ENCODE measurements at places on chromosomes 3 and 15.

DNA sequence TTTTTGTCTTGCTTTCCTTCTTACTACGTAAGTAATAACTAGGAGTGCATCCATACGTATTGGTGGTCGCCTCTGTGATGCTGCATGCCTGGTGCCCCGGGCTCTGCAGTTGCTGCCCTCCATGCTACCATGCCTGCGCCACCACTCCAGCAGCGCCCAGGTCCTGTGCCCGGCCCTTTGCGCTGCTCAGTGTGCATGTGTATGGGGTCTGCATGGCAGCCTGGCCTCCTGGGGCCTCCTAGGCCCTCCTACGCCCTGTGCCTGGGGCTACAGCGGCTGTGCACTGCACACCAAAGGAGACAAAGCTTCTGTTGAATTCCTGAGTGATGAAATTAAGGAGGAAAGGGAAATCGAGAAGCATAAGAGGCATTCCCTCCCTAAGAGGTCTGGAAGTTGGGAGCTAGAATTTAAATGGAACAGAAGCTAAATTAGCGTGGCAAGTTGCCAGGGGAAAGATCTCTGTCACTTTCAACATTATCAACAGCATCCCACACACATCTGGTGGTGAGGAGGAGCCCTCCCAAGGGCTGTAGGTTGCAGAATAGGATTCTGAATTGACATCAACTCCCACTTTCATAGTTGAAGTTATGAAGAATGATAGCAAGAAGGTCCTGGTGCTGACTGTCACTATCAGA, 275.0 kb upstream of the CHRM5 start:
- DNase-seq: no peak

- no peak for DNase-seq
Observed at GRCh38 chr3:14801668-14802380, 16.9 kb upstream of the FGD5 start.

DNA sequence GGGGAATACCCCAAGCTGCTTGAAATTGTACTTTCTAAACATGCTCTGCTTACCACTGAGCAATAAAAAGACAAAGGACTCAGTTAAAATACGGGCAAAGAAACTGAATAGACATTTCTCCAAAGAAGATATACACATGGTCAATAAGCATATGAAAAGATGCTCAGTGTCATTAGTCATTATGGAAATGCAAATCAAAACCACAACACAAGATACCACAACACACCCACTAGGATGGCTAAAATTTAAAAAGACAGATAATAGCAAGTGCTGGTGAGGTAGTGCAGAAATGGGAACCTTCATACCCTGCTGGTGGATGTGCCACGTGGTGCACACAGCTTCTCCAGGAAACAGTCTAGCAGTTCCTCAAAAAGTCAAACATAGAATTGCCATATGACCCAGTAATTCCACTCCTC, 21.3 kb downstream of the LRIG1 start:
- no peak for DNase-seq

DNA sequence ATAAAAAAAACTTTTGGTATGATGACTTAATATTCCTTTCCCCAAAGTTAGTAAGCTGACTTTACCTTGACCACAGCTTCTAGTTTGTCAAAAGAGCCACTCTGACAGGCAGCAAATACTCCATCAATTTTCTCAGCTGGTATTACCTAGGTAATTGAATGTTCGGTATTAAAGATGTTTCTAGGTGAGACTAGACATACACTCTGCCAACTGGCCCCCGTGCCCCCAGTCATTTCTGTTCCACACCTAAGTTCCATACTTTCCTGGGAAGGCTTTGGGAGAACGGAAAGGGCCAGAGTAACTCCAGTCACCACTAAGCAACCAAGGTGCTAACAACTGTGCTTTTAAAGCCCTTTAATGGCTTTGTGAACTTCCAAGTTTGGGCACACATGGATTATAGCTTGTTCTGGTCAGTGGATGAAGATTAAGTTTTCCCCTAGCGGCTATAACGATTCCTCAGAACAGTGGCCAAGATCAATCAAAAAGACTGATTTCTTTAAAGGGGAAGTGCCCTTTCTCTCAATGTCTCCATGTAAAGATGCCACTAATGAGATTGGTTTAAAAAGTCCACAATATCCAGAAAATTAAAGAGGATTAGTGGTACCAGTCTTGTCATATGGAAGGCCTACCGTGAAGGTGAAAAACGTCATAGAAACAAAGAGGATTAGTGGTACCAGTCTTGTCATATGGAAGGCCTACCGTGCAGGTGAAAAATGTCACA, 7.0 kb downstream of the EIF4A2 start:
- no peak for DNase-seq

DNA sequence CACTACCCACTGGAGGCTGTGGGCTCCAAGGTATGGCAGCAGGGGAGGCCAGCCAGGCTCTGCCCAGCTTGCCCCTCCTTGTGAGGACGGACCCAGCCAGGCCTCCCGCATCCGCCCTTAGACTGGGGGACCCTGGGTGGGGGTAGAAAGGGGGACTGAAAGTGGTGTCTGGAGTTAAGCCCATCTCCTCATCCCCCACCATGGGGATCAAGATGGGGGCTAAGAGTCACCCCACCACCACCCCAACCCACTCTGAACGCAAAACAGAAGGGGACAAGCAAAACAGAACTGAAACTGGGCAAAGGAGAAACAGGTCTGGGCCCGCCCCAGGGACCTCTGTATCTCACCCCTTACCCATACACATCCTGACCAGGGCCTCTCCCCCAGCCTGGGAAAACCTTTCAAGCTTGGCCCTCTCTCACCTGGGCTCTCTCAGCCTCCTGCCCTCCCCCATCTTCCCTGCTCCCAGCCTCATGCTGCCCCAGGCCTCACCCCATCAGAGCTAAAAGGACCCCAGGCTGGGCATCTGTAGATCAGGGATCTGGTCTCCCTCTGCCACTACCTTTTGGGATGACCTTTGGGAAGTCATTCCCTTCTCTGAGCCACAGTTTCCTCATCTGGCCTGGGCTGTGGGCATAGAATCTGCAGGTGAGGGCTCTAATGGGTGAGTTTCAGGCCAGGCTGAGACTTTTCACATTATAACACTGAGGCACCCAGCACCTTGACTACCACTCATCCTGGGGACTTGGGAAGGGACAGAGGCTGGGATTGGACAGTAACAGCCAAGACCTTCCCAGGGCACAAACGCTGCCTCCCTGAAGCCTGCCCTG, 30.0 kb upstream of the CYP11A1 start:
- DNase-seq: no peak

GRCh38 chr15:59170295-59171066, 36.2 kb upstream of the LDHAL6B start:
- DNase-seq: peak; percentile 37

- DNase-seq: no peak
Observed at GRCh38 chr3:77186728-77187127, 146.8 kb downstream of the ROBO2 start.

- DNase-seq: no peak
Observed at GRCh38 chr3:107934808-107935207, 156.0 kb downstream of the CD47 start.

DNA sequence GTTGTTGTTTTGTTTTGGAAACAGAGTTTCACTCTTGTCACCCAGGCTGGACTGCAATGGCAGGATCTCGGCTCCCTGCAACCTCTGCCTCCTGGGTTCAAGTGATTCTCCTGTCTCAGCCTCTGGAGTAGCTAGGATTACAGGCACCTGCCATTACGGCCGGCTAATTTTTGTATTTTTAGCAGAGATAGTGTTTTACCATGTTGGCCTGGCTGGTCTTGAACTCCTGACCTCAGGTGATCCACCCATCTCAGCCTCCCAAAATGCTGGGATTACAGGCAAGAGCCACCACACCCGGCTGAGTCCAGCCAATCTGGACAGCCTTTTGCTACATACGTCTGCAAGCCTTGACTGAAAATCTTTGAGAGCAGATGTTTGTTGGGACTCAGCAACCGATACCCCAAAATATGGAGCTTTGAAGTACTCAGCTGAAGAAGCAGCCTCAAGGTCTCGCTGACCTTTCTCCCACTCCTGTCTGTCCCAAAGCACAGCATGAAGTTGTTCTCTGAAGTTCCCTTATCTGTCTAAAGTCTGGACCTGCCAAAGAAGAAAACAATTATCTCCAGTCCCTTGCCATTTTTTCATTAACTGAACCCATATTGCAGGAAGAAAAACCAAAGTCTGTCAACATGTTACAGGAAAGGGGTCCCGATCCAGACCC, 9.6 kb upstream of the NUP210 start:
- no peak for DNase-seq

GRCh38 chr3:120284747-120285507, at the start of gene GPR156:
Gene GPR156, minus strand, starts transcription at chr3:120285222. Its CDS starts 41,124 bp downstream, at chr3:120244098.
- DNase-seq: no peak

DNA sequence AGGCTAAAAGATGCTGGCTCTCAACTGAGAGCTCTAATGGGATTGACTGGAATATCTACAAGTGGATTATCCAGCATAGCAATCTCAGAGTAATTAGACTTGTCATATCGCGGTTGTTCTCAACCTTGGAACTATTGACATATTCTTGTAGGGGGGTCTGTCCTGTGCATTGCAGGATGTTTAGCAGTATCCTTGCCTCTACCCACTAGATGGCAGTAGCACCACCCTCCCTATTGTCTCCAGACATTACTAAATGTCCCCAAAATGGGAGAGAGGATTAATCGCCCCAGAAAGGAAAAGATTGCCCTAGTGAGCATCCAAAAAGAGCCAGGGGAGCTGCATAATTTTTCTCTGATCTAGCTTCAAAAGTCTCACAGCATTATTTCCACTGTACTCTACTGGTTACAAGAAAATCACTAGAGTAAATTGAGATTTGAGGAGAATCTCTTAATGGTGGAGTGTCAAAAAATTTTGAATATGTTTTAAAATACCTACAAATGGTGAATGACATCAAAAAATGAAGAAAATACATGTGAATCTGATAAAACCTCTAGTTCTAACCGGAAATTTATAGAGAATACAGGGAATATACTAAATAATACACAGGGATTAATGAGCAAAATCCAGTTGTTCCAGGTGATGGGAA, 388.2 kb upstream of the AGTR1 start:
- DNase-seq: peak; percentile 24

GRCh38 chr3:106088304-106088703, 219.5 kb upstream of the CBLB start:
- DNase-seq: no peak

DNA sequence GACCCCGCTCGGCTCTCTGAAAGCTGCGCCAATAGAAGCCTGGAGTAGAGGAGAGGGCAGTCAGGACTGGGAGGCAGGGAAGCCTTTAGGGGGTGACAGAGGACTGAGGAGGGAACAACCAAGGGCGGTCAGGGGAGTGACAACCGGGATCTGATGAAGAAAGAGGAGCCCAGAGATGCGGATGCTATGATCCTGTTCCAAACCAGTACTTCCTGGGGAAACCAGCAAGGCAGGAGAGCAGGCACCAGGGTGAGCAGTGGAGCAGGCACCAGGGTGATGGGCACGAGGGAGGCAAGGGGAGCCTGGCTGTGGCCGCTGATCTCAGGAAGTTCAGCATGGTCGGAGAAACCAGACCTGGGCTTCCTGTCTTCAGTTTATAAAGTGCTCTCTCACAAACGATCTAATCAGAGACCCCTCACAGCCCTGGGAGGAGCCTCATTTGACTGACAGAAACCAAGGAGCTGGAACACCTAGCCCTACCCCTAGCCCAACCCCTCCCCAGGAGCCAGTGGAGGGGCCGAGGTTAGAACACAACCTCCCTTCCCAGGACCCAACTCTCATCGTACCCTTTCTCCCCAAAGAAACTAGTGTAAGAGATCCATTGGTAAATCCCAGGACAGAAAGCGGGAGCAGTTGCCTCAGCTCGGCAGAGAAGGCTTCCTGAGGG, 34.9 kb downstream of the CCDC33 start:
- DNase-seq: no peak

- no peak for DNase-seq
Observed at GRCh38 chr3:42684632-42685362, 540 bp upstream of the KLHL40 start.

- no peak for DNase-seq
Observed at GRCh38 chr3:151795276-151795675, 18.6 kb upstream of the AADAC start.

GRCh38 chr15:98369081-98369716, 279.1 kb upstream of the IGF1R start:
- no peak for DNase-seq

DNA sequence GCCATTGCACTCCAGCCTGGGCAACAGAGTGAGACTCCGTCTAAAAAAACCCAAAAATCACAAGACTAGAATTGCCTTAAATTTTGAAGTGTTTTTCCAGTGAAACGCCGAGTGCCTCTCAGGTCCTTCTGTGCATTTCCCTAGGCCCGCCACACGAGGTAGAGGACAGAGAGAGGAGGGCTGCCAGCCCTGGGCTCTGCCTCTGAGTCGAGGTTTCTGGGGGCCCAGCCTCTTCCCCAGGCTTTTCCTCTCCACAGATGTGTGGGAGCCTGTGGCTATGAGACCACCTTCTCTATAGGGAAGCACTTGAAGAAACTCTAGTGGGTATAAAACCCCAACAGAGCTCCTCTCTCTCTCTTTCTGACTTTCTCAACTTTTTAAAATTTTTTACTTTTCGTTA, 10.9 kb upstream of the EHD4 start:
- DNase-seq: no peak

GRCh38 chr3:153084431-153084830, 77.6 kb upstream of the RAP2B start:
- no peak for DNase-seq

GRCh38 chr3:73610493-73610892, 14.2 kb downstream of the PDZRN3 start:
- no peak for DNase-seq

- DNase-seq: no peak
Observed at GRCh38 chr3:169245631-169246030, 417.9 kb downstream of the MECOM start.

DNA sequence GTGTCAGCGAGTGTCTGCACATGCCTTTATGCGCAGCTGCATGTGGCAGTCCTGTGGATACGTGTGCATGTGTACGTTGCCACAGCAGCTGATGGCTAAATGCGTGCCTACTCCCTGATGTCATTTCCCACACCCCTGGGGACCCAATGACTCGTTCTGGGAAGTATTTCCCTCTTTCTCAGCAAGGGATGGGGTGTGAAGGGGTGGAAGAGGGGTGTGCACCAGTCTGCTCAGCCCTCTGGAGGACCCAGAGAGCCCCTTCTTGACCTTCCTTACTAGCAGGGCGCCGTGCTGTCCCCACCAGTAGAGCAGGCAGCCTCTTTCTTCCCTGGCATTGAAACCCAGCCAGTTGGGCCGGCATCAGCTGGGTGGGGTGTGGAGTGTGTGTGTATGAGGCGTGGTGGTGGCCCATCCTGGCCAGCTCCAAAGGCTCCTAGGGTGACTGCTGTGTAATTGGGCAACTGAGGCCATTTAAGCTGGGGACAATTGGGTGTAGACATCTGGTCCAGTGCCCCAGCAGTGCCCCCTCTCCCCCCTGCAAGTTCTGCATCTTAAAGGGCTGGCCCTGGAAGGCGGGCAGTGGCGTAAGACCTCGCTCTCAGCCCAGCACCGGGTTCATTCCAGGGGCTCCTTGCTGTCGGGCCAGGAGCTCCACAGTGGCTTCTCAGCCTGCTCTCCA, 19.2 kb downstream of the SNX33 start:
- no peak for DNase-seq

DNA sequence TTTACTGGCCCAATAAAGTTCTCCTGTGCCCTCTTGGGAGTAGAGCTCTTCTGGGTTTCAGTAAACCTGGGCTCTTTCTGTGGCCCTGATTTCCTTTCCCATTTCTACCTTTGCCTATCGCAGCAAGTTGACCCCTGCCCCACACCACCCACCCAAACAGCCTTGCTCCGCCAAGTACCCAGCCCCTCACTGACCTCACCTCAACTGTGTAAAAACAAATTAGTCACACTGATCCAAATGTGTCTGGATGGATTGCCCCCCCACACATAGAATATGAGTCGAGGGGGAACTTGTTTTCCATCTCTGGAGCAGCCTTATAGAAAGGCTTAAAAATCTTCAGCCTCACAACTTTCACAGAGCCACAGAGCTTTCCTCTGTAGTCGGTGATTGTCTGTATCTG, 28.6 kb upstream of the VEPH1 start:
- no peak for DNase-seq

Measured in NCI-H2081 treated with DMSO at 0.1 percent for 48 hours (cell line).